ENCODE measurements at places on chromosomes 7 and 10.
A peak's percentile ranks its signal among the peaks of the same experiment; 100 is the strongest.

GRCh38 chr7:151051108-151051507 is 2.8 kb downstream of the ASIC3 start:
- no peak for DNase-seq

GRCh38 chr10:50529660-50530059 is 94.1 kb downstream of the SGMS1 start:
- no peak for DNase-seq

DNA sequence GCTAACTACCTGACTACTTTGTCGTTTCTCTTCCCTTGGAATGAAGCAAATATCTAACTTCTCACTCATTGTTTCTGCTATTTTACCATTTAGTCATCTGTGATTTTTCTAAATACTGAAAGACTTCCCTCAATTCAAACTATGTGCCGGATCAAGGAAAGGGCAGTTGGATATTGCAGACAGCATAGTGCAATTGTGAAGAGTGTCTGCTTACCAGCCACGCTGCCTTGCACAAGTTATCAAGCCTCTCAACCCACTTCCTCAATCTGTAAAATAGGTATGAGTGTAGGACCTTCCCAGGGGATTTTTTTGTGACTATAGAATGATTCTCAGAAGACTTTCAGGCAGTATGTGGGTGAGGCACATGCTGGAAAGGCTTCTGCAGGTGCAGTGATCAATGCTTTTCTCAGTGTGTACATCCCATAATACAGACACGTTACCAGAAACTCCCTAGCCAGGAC is 54.3 kb downstream of the EGFR start:
- DNase-seq, result peak; percentile 75

DNA sequence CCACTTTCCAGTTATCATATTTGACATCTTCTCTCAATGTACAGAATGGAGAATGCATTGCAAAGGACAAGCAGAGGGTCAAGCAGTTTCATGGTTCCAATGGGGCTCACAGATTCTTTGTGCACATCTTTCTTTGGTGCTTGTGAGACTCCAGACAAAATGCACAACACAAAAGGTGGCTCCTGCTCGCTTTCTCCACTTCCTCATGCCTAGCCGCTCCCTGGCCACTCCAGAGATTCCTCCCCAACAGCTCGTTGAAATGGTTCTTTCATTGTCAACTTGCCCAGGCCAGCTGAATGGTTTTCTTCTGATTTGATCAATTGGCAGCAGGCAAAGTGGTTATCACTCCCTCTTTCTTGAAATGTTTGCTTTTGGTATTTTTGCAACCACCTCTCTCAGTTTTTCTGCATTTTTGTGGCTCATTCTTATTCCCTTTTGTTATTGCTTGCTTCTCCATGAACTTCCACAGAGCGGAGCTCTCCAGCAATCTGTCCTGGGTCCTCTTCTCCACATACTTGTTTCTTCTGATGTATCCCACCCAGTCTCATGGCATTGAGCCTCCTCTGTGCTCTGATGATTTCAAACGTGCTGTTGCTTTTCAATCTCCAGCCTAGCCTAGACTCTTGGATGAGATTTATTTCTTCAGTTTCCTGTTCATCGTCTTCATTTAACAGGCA is 507.8 kb upstream of the MKI67 start:
- DNase-seq, result no peak

- DNase-seq, result no peak
Observed at GRCh38 chr7:136018104-136018503, 40.9 kb upstream of the MTPN start.

DNA sequence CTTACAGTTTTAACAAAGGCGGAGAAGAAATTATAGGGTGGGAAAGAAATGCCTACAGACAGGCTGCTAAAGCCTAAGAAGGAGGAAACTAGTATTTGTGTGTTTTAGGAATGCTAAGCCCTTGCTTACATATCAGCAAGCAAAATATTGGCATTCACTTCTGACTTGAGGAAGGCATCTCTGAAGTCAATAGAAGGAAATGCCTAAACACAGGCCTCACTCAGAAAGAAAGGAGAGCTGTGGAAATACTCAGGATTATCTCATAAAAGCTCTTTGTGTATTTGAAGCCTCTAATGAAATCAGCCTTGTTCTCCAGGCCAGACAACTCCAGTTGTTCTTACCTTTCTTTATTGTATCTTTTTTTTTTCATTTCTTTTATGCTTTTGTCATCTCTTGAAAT is 158.0 kb downstream of the AUTS2 start:
- DNase-seq, result no peak

- no peak for DNase-seq
Observed at GRCh38 chr7:73970801-73971229, 57.2 kb upstream of the ELN start.

DNA sequence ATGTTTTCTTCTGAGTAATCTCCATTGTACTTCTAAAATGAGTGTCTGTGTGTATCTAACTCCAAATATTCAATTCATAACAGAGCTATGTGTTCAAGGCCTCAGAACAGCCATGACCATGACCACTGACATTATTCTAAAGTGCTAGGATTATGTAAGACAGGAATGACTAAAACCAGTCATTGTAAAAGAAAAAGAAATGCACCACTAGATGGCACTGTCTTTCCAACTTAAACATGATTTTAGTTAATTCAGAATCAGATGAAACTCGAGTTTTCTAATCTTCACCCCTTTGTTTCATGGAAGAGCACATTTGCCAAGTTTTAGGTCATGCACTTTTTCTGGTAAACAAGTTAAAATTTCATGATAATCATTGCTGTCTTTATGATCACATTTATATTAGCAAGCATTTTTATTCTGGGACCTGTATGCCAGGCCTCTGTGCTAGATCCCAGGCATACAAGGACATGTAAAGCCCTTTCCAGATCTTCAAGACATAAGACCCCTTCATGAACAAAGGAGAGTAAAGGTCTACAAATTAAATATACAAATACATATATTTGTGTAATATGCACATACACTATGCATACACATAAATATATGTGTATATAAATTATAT is 26.1 kb upstream of the RSU1 start:
- DNase-seq, result peak; percentile 58

DNA sequence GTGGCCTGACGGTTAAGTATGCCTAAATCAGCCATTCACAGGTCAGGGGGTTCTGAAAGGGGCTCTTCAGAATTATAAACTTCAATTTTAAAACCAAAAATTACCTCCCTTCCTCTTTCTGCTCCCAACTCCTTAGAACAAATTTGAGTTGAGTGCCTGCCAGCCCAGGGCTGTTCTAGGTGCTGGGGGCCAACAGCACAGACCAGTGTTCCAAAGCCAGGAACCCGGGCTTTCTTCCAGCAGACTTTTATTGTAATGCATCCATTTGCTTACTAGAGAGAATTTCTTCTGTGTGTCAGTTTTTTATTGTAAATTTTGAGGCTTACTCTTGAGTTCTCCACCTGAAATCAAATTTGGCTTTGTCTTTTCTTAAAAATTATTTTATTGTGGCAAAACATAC is 238.5 kb downstream of the CACNB2 start:
- no peak for DNase-seq

DNA sequence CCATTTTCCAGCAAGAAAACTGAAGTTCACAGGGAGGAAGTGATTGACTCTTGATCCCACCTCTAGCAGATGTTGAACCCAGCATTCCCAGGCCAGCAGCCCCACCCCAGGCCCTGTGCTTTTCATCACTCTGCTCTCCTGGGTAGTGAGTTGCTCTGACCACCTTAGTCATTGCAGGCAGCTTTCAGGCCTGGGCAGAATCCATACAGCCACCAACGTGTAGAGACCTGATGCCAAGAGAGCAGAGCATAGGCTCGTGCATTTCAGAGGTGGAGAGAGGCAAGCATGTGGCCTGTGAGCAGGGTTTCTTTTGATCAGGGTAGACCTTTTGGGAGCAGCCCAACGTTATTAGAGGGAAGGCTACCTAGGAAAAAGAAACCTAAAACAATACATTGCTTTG is 334.6 kb downstream of the PTEN start:
- DNase-seq, result no peak

DNA sequence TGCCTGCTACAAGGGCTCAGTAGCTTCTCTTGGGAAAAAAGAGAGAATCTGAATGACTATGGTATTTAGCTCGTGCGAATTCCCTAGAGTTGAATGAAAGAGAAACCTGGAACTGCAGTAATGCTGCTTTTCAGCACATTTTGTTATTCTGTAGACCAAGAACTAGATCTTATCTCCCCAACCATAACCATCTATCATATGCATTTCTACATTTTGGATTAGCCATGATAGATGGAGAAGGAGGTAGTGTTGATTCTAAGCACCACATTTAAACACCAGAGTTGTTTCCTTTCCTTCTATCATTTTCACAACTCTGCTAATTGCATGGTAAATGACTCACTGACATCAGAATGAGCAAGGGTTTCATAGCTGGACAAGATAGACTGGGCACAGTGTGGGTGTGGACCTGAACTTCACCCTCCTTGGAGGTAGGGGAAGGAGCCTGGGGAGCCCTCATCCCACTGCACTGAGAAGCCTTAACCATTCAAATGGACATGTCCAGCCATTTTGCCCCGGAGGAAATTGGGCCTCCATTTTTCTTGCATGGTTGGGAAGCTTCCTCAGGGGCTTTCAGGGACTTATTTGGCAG is 55.3 kb upstream of the BMPER start:
- DNase-seq, result no peak

- peak; percentile 54 for DNase-seq
Observed at GRCh38 chr7:95772298-95772770, at the start of gene DYNC1I1. TSS of gene DYNC1I1 (plus strand) at chr7:95772554. CDS start at chr7:95804730, 32,176 bp downstream.

DNA sequence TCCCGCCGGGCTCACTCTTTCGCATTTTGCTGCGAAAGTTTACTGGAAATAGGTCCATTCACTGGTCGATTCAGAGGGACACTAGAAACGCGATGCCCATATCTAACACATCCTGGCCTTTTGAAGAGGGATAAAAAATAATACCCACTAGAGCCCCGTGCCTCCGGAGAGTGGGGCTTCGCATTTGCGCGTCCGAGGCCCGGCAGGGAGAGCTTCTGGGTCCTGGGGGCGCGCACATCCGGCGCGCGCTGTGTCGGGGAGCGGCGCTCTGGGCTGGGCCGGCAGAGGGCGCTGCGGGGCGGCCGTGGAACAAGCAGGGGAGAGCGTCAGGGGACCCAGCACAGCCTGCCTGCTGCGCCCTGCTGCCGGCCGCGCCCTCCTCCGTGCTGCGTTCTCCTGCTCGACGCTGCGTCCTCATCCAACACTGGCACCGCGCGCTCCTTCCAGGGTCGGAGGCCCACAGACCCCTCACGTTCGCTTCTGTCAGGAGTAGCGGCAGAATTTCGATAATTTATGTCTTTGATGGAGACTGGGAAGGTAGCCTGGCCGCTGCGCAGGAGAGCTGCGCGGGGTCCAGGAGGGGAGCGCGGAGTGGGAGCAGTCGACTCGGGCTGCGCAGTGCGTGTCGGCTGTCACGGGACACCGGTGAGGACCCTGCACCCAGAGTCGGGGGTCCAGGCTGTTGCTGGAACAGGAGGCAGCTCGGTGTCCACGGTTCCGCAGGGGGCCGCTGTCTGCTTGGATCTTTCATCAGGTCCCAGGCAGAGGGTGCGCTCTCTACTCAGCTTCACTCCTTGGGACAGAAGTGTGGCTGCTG is 41.5 kb upstream of the ZNF32 start:
- peak; percentile 54 for DNase-seq

DNA sequence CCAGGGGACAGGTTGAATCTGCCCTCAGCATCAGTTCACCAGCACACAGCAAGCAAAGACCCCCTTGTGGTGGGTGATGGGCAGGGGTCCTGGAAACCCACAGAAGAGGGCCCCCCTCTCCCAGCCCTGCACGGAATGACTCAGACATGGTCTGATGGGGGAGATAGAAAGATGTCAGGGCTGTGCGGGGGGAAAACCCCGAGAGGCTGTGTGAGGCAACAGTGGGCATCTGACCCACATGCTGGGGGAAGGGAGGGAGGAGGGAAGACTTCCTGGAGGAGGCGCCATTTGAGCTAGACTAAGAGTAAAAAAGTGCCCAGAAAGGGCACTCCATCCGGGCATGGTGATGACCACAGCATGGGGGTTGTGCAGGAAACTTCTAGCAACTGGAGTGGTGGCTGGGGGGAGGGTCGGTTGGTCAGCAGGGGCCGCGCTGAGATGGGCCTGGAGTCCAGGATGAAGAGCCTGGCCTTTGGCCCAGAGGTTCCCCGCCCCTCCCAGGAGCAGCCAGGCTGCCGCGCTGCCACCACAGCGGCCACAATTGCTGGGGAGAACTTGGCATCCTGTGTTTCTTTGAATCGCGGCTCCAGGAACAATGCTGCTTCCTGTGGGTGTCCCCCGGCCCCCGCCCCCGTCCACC is 2.5 kb downstream of the LFNG start:
- DNase-seq, result no peak

GRCh38 chr10:3538291-3538655 is 246.7 kb downstream of the KLF6 start:
- no peak for DNase-seq

DNA sequence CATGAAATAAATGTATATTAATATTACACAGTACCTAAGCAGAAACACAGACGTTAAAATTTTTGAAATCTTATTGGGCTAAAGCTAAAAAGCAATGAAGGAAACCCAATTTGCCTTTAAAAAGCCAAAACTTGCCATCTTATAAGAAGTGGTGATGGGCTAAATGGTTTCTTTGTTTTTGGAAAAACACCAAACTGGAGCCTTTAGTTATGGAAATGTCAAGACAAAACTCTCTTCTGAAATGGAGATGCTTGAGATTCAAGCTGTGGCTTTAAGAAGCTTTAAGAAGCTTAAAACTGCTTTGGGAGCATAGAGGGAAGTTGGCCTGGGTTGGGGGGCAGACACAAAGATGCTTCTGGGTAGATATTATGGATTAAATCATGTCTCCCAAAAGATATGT is 277.0 kb downstream of the GFRA1 start:
- DNase-seq, result no peak

DNA sequence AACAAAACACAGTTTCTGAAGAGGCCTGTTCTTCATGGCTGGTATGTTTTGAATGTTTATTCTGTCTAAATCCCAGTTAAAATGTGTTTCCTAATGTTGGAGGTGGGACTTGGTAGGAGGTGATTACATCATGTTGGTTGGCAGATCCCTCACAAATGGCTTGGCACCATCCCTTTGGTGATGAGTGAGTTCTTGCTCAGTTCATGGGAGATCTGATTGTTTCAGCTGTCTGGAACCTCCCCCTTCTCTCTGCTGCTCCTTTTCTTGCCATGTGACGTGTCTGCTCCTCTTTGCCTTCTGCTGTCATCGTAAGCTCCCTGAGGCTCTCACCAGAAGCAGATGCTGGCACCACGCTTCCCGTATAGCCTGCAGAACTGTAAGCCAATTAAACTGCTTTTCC is 383.6 kb upstream of the TPK1 start:
- DNase-seq, result no peak

- DNase-seq, result no peak
Observed at GRCh38 chr10:33016988-33017387, 59.0 kb upstream of the ITGB1 start.

DNA sequence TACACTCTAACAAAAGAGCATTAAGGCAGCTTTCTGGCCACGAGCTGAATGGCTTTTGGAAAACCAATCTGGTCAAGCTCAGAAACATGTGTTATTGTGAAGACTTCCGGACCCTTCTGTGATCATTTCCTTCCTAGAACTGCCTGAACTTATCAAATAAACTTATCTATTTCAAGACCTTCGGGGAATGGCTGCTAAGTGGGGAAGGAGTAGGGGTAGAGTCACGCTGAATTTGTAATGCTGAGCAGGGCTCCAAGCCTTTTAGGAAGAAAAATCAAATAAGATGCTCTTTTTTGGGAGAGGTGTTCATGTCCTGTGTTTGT is 56.6 kb downstream of the PAPSS2 start:
- DNase-seq, result no peak

GRCh38 chr10:10132009-10132408 is 885.7 kb upstream of the CELF2 start:
- DNase-seq, result no peak
